ENCODE measurements at places on chromosomes 16 and 17. TPM values are rescaled to one million over a fixed set of nuclear protein-coding genes. Genes with fewer than 3 reads are reported as not detected.

COPZ2 gene
- polyA plus RNA-seq, result not detected

KRTAP3-2 gene
- polyA plus RNA-seq, result not detected

FADS6 gene
- not detected for polyA plus RNA-seq

GRB2 gene
- 150 TPM for polyA plus RNA-seq

NTHL1 gene
- polyA plus RNA-seq, result 56.9 TPM

HLF gene
- 0.70 TPM for polyA plus RNA-seq

TMEM88 gene
- 6.7 TPM for polyA plus RNA-seq

MYL4 gene
- not detected for polyA plus RNA-seq

SLFN11 gene
- polyA plus RNA-seq, result not detected

All from neural cell (in vitro differentiated cells).